ENCODE measurements at places on chromosomes 12 and 14.

GRCh38 chr14:24249230-24250021 lies 7.0 kb upstream of the TINF2 start:
- no peak for DNase-seq

GRCh38 chr14:21258889-21259787 lies 10.1 kb downstream of the HNRNPC start:
- DNase-seq, result no peak

DNA sequence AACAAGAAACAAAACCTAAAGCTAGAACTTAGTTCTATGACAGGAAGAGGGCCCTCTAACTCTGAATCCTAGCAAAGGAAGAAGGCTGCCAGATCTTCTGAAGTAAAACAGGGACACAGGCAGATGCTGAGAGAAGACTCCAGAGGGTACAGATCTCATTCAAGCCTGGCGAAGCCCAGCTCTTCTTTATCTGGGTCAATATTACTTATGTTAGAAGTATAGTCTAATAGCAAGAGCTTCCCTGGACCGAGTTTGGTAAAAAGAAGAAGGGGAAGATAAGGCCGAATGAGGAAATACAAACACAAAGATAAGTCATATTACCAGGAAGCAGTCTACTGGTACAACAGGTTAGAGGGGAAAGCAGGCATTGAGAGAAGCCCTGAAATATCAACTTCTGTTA lies 79.9 kb upstream of the CCDC91 start:
- DNase-seq, result no peak

- no peak for DNase-seq
Measured at GRCh38 chr12:47841910-47842309, 22.2 kb upstream of the HDAC7 start.

GRCh38 chr14:95157048-95157326 lies 342 bp downstream of the DICER1 start:
- DNase-seq, result no peak

- no peak for DNase-seq
Measured at GRCh38 chr12:108831309-108831991, 25.9 kb downstream of the SSH1 start.

GRCh38 chr12:68451261-68452077 lies 119.3 kb upstream of the MDM1 start:
- DNase-seq, result peak; percentile 48

DNA sequence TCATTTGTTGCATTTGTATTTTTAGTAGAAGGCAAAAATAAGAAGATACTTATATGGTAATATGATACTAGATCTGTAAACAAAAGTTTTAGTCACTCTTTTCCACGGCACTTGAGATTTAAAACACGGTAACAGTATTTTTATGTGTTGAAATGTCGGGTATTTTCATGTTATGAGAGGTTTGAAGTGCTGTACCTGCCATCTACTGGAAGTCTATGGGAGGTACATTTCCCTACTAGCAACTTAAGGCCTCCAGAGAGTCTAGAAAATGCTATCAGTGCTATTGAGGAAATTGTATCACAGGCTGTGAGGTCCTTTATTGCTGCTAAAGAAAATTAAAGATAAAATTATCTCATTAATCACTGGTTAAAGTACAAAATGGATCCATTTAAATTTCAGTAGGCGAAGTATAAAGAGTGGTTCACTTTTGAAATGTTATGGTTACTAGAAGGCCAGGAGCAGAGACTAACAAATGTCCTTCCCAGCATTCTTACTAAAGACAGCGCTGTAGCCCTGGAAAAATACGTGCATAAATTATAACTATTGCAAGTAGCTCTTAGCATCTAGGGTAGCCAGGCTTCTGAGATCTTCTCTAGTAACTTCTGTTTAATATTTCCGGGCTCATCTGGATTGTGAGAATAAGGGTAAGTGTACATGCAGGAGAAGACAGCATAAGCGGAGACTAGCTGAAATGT lies 77.6 kb upstream of the PRKD1 start:
- no peak for DNase-seq

- no peak for DNase-seq
Measured at GRCh38 chr12:114744691-114745090, 60.7 kb upstream of the TBX3 start.

- DNase-seq, result no peak
Measured at GRCh38 chr12:114901316-114901715, 217.3 kb upstream of the TBX3 start.

- DNase-seq, result no peak
Measured at GRCh38 chr12:117832459-117833457, 136.0 kb downstream of the KSR2 start.

DNA sequence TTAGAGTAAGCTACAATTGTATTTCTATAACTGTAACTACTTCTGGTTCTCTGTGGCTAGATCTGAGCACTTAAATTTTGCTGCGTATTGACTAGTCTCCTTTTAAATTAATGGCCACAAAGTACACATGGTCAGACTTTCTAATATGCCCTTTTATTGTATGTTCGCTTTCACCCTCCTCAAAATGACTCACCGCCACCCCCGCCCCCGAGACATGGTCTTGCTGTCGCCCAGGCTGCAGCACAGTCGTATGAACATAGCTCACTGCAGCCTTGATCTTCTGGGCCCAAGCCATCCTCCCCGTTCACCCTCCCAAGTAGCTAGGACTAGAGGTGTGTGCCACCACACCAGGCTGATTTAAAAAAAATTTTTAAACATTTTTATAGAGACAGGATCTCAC lies 11.8 kb downstream of the MTERF2 start:
- DNase-seq, result no peak

DNA sequence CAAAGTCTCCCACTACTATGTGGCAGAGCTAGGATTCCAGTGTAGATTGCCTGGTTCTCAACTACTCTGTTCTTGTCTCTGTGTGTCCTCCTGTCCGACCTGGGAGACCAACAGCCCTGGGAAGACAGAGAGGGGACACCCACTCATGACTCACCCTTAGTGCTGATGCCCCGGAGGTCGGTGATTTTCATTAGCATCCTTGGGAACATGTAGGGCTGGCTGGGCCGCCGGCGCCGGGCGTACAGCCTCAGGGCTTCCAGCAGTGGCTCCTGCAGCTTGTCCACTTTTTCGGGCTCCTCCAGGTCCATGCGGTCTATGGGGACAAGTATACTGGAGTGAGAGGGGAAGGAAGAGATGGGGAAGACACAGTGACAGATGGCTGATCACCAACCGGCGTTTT lies 5.9 kb upstream of the ITGB7 start:
- DNase-seq, result no peak

DNA sequence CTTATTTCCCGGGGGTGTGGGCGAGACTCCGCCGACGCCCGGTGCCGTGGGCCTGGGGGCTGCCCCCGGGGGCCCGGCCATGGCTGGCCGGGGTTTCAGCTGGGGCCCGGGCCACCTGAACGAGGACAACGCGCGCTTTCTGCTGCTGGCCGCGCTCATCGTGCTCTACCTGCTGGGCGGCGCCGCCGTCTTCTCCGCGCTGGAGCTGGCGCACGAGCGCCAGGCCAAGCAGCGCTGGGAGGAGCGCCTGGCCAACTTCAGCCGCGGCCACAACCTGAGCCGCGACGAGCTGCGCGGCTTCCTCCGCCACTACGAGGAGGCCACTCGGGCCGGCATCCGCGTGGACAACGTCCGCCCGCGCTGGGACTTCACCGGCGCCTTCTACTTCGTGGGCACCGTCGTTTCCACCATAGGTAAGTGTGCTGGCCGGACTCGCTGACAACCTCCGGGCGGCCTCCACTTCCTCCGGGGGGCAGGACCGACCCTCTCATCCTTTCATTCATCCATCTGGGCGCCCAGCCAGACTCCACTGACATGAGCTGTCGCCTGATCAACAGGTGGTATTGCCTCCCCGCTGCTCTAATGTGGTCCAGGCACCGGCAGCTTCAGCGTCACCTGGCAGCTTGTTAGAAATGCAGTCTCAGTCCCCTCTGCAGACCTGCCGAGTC lies 467 bp downstream of the KCNK13 start:
- peak; percentile 30 for DNase-seq

GRCh38 chr12:20109676-20110075 lies 258.7 kb upstream of the PDE3A start:
- DNase-seq, result no peak
